ENCODE measurements at places on chromosomes 2 and 18.

DNA sequence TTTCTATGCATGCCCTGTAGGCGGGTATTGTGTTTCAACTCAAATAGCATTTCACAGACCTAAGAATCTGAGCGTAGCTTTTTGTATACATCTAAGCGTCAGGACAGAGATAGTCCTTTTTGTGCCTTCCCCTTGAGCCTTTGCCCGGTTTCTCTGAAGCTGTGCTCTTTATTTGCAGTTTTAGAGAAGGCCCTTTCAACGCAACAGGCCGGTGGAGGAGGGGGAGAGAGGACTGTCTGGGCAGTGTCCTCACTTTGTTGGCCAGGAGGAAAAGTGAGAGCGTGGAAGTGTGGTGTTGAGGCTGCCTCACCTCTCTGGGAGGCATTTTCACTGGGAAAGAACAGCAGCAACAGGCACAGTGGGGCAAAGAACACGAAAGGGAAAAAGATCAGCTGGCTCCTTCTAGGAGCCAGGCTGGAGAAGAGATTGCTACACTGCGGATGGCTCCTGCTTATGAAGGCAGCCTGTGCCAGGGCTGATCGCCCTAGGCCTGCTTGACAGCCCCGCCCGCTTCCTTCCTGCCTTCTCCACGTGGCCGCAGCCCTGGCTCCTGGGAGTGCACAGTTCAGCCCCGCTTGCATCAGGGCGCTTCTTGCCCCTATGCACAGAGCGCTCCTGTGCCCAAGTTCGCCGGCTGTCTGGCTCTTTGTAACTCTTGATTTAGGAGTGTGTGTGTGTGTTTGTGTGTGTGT, 195.6 kb upstream of the POU3F3 start:
- DNase-seq = no peak

GRCh38 chr2:197575987-197576386, 60.1 kb downstream of the MOB4 start:
- no peak for DNase-seq

DNA sequence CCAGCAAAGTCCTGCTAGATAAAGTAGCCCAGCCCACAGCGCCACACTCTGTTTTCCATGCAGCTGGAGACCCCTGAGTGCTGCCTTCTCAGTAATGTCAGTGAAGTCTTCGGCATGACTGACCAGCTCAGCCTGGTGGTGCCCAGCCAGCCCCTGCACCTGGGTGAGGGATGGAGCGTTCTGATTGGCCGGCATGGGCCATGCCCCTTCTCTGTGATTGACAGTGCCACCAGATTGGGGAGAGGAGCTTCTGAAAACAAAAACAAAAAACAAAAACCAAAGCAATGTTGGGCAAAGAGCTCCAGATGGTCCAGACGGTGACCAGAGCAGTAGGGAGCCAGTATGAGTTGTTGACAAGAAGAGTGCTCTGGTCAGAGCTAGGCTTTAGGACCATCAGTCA, 122.6 kb downstream of the DYSF start:
- DNase-seq = no peak

- DNase-seq = no peak
These were observed 20.9 kb downstream of the THNSL2 start for GRCh38 chr2:88190808-88191721.

GRCh38 chr2:174753038-174753633, 11.1 kb downstream of the CHRNA1 start:
- DNase-seq = no peak

Data from renal cortex interstitium (tissue), 15 donors.